ENCODE measurements at places on chromosomes 2 and 18.

- DNase-seq, result no peak
Observed at GRCh38 chr2:132884292-132884691, 214.3 kb upstream of the LYPD1 start.

- no peak for DNase-seq
Observed at GRCh38 chr2:20652673-20653575, 2.0 kb upstream of the HS1BP3 start.

- no peak for DNase-seq
Observed at GRCh38 chr2:142707318-142707717, 170.1 kb upstream of the KYNU start.

DNA sequence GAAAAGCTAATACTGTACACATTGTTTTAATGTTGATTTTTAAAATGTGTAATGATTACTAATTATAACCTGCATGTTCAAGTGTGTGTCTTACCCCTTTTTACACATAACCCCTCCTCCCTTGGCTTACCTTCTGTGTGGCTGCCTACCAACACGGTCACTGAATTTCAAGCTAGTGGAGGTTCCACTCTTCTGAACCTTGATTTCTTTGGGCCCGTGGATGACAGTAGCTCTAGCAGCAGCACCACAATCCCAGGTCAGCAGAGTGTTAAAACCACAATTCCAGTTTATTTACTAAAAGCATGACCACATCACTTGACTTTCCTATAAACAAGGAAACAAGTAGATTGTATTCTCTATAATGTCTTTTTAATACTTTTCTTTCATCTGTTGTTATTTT, 56.9 kb downstream of the AFTPH start:
- DNase-seq, result no peak

- DNase-seq, result no peak
Observed at GRCh38 chr2:222362336-222362735, 62.0 kb upstream of the SGPP2 start.

- DNase-seq, result no peak
Observed at GRCh38 chr18:79738581-79739439, 58.9 kb upstream of the KCNG2 start.

DNA sequence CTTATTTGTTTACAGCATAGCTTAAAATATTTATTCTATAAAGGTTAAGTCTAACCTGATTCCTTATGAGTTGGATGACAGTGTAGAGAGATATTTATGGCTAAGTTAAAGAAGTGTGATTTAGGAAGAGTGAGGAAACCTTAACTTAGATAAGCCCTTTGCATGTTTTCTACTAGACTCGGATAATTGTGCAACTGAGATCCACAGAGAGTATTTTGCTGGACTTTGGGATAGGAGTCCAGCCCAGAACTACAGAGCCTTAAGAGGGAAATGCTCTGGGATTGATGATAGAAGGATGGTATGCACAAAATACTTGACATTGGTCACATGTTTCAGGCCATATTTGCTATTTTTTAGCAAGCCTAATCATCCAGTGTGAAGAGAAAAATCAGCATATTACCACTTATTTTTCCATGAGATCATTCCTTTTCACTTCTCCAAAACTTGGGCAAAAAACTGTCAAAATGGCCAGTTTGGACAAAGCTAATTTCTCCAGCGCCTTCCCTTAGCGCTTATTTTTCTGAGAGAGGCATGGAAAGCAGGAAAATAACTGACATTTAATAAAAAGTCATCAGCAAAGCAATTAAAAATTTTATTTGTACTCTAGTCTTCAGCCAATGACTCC, 3.1 kb downstream of the CD28 start:
- DNase-seq, result no peak

DNA sequence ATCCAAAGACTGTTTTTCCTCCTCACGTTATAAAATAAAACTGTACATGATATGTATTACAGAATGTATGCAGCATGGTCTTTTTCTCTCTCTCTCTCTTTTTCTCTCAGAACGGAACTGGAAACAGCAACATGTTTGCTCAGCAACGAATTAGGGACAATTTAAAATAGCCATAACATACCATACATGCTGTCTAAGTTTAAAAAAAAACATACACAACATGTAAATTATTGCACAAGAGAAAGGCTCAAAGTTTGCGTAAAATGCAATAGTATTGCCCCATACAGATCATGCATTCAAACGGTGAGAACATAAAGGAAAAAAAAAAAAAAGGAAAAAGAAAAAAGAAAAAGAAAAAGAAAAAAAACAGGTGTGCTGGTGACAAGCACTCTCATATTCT, 93.6 kb downstream of the BCL11A start:
- peak; percentile 52 for DNase-seq

GRCh38 chr2:208549546-208550158, 143.1 kb downstream of the PTH2R start:
- DNase-seq, result no peak

- DNase-seq, result no peak
Observed at GRCh38 chr2:69979902-69980807, 18.7 kb upstream of the ASPRV1 start.

GRCh38 chr2:239114616-239115265, 266.9 kb downstream of the TWIST2 start:
- DNase-seq, result peak; percentile 34

- DNase-seq, result no peak
Observed at GRCh38 chr2:669323-669722, 7.9 kb downstream of the TMEM18 start.

DNA sequence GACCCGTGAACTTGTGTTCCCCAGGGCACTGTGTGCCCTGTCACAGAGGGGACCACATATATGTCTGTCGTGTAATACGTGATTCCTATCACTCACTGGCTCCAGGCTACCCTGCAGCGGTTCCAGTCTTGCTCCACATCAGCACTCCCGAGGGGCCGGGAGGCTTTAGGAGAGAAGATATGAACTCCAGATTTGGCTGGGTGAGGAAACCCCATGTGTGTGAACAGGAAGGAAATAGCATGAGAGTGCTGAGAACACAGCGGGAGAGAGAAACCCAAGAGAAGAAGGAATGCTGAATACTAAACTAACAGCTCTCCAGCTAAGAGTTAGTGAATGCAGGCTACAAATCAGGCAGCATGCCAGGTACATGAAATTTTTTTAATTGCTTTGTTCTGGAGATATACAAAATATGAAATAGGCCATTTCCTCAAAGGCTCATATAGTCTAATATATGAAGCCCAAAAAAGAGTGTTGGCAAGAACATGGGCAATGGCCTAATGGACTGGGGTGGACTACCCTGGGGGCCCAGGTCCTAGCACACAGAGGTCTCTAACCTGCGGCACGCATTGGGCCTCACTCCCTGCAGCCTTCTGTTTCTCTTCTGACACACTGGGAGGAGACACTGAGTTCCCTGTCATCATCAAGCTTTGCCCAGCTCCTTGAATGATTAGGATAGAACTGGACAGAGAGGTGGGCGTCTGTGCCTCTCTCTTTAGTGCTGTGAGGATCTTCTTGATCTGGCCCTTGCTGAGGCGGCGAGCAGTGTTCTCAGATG, 372.8 kb upstream of the RAB6C start:
- DNase-seq, result no peak

DNA sequence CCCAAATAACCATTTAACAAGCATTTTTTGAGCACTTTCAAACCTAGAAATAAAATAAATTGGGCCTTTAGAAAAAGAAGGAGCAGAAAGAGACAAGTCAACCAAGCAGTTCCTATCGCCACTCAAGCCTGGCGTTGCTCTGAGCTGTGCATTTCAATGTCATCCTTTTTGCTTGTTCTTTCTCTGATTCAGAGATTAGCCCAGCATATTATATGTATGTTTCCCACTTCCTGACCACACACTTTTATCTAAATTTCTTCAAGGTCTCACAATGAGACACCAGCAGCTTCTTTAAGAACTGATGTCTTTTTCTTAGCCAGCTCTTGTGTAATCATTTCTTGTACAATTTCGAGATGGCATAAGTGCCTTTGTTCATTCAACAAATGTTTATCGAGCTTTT, 344.5 kb upstream of the ID2 start:
- DNase-seq, result peak; percentile 67

- no peak for DNase-seq
Observed at GRCh38 chr2:235091421-235091820, 139.6 kb downstream of the SH3BP4 start.

GRCh38 chr2:54350426-54350825, 94.4 kb upstream of the TSPYL6 start:
- DNase-seq, result no peak

GRCh38 chr18:25164848-25165811, 186.8 kb downstream of the ZNF521 start:
- no peak for DNase-seq

DNA sequence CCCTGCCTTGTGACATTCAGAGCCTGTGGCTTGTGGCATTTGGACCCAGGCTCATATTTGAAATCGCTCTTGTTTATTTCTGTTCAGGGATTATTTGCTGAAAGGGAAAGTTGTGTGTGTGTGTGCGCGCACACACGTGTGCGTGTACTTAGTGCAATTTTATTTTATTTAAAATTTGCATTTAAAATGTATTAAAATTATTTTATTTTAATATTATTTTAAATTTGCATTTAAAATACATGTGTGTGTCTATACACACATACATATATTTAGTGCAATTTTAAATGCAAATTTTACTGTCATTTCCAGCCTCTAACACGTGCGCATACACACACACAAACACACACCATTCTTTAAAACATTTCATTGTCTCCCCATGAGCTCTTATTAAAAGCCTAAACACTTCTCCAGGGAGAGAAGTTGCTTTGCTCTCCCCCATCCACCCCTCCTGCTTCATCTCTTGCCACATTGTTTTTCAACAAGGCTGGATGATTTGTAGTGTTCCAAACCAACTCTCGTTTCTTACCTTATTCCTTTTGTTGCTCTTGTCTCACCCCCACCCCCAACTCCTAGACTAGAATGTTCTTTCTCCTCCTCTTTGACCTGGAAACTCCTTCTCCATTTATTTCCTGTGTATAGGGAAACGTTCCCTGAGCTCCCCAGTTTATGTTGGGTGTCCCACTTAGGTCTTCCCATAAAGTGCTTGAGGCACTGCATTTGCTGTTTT, 3.8 kb upstream of the CCDC68 start:
- no peak for DNase-seq

DNA sequence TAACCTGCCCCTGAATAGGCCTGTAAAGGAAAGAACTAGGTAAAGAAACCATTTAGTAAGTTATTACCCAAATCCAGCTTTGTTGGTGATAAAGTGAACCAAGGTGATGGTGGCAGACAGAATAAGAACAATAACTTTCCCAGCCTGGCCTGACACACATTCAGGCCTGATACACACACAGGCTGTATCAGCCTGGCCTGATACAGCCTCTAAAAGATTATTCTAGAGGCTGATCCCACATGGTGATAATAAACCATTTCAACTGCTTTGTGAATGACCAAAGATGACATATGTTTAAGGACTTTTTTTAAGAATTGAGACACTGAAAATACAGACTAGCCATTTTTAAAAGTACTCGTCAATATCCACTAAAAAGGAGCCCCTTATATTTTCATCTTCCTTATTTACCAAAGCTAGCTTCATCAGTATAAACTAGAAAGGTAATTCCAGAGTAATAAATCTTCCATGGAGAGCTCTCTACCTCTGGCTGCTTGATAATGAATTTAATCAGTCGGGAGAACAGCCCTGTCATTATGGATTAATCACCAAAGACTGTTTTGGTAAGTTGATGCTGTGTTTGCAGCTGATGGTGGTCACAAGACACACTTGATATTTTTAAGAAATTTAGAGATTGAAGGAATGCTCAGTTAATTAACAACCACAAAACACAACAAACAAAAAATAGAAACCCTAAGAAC, 77.2 kb downstream of the SLC8A1 start:
- no peak for DNase-seq

DNA sequence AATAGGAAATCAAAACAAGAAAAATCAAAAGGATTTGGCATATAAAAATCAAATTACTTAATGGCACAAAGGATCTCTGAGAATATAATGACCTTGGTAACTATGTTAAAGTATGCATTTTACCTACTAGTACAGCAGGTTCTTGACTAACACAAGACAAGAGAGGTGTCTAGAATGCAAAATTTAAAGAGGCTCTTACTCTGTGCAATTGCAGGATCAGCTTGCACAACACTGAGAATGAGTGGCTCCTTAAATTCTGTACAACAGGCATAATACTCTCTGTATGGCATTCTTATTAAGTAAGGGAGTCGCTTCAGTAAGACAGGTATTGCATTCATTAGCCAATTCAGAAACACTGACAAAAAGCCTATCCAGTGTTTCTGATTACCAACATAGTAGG, 72.6 kb downstream of the UGP2 start:
- no peak for DNase-seq

GRCh38 chr2:164839914-164840457, 1.6 kb downstream of the COBLL1 start:
- no peak for DNase-seq

- DNase-seq, result no peak
Observed at GRCh38 chr2:99857867-99858444, 284.4 kb downstream of the AFF3 start.

GRCh38 chr2:222669353-222669752, 2.1 kb upstream of the MOGAT1 start:
- DNase-seq, result no peak

- DNase-seq, result peak; percentile 90
Observed at GRCh38 chr2:8022908-8023640, 658.8 kb upstream of the ID2 start.

DNA sequence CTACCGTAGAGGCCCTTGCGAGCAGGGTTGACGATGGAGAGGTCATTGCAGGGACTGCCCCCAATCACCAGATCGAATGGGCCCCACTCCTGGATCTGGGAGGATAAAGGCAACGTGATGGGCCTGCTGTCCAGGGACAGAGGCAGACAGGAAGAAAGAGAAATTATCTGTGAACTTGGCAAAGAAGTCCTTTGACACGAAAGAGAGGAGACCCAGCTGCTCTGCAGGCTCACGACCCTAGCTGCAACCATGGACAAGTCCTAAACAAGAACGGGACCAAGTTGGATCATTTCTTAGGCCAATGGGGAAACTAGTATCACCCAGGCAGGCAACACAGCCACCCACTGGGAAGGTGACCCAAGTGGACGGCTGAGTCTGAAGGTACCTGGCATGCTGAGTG, 72.3 kb upstream of the POMC start:
- no peak for DNase-seq

GRCh38 chr18:9826685-9827084, 59.1 kb upstream of the TXNDC2 start:
- peak; percentile 38 for DNase-seq

- no peak for DNase-seq
Observed at GRCh38 chr2:44596537-44597320, 235.0 kb downstream of the CAMKMT start.

- DNase-seq, result peak; percentile 90
Observed at GRCh38 chr18:78625847-78626246, 353.8 kb upstream of the SALL3 start.
